ENCODE measurements at places on chromosomes 1 and 21. TPM values are rescaled to one million over a fixed set of nuclear protein-coding genes. Genes with fewer than 3 reads are reported as not detected.

DNA sequence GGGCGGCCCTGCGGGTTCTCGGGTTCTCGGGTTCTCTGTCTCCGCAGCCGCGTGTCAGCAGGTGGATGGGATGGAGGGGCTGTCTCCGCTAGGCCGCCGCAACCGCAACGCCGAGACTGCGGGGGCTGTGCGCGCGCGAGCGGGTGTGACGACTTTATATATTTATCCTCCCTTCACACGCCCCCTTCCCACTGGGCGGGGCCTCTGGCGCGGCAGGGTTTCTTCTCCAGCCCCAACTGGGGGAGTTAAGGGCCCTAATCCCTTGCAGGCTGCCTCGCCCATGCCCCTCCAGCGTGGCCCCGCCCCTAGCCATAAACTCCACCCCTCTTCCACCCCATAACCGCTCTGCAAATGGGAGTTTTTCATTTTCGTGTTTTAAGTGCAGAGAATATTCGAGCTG is 3.4 kb downstream of the IGSF21 start:
- DNase-seq, result no peak

GRCh38 chr1:18965206-18966173 is 9.0 kb upstream of the IFFO2 start:
- no peak for DNase-seq

Gene MSH4
- 0.19 TPM for polyA plus RNA-seq

DNA sequence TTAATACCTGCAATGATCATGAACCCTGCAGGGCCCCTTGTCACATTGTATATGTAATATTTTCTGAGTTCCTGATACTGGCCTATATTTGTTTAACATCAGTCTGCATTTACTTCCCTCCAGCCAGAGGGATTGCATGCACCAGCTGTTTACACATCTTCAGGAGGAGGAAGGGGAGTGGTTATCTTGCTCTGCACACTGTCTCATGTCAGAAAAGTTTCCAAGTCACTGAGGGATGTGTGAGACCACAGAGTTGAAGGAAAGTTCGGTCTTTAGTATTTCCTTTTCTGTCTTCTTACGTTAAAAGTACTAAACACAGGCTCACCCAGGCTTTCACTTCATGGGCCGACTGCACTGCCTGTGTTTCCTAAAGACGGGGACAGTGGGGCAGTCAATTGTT is 574.1 kb downstream of the LMO4 start:
- peak; percentile 23 for DNase-seq

Gene HSD3B1
- not detected for polyA plus RNA-seq

Gene RIIAD1
- polyA plus RNA-seq, result 3.7 TPM

Gene TSSK3
- 1.8 TPM for polyA plus RNA-seq

DNA sequence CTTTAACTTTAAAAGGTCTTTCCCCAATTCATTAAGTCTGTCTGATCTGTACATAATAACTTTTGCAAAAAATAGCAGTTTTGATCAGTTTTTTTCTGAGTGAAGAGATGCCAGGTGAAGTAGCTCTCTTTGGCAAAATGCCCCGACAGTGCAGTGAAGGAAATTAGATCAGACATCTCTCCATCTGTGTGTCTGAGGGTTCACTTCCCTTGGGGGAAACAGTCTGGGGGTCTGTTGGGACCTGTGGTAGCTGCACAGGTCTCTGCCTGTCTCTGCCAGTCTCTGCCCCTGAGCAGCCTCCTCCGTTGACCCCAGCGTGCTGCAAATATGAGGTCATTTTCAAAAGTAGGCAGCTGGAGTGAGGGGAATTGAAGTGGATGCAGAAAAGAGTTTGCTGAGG is 54.5 kb downstream of the TBCE start:
- DNase-seq, result no peak

Gene MROH9
- polyA plus RNA-seq, result not detected

Data from pancreas (tissue), 10 donors.